ENCODE measurements at places on chromosomes 2 and 18. TPM values are rescaled to one million over a fixed set of nuclear protein-coding genes. Genes with fewer than 3 reads are reported as not detected.

DNA sequence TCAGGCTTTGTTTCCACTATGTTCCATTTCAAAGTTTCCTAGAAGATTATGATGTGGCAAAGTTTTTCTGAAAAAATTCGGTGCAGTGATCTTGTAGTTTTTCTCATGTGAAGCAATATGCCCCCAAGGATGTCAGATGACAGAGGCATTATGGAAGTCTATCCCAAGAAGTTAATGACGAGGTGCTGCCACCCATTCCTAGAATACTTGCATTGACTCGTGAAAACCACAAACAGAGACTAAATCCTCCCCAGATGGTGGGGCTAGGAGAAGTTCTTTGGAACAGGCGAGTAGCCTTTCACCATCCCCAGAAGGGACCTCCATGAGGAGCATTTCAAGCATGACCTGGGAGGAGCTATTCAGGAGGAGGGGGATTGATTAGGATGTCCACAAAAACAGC lies 40.2 kb upstream of the COPS8 start:
- no peak for DNase-seq
- no peaks in the 10 kb centered on the region for H3K36me3 ChIP-seq
- H3K4me1 ChIP-seq = no peaks in the 10 kb centered on the region
- H3K27me3 ChIP-seq = no peaks in the 10 kb centered on the region
- H3K4me3 ChIP-seq = no peak overlapping the region

DNA sequence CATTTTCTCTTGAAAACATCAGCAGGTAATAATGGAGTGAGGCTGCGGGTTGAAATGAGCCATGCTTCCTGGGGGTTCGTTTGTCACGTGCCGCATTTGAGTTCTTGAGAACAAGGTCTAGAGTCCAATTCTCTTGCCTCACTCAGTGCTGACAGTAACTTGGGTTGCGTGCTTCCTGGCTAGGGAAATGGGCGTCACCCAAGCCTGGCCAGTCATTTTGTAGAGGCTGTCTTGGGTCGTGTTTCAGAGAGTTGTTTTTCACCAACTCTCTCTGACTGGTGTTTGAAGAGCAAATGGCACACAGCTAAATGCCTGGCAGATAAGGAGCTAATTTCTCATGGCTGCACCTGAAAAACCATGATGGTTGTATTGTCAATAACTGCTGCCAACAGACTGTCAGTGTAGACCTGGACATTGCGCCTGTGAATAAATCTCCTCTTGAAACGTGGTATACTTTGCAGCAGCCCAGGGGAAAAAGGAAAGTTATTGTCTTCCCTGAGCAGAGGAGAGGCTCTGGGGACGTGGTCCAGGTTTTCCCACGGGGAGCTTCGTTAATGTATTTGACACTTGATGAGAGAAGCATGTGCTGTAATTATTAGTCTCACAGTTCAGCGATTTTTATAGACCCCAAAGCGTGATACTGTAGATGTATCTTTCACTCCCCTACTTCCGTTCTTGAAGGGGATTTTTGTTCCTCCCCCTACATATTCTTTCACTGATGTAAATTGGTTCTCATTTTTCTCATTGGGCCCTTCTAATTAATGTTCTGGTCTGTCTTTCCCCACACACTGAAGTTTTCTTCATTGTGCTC lies 196.0 kb downstream of the FHOD3 start:
- no peaks in the 10 kb centered on the region for H3K27me3 ChIP-seq
- H3K4me1 ChIP-seq = no peaks in the 10 kb centered on the region
- no peak overlapping the region for H3K27ac ChIP-seq
- no peak for DNase-seq

GRCh38 chr2:3223080-3223923 lies 154.3 kb downstream of the EIPR1 start:
- peaks cover 34% of the 10 kb centered on the region for H3K4me1 ChIP-seq
- H3K27ac ChIP-seq = peak overlapping the region; percentile 87
- no peaks in the 10 kb centered on the region for H3K36me3 ChIP-seq
- H3K27me3 ChIP-seq = no peaks in the 10 kb centered on the region
- no peak overlapping the region for H3K4me3 ChIP-seq

GRCh38 chr2:2664989-2665833 lies 334.1 kb upstream of the MYT1L start:
- DNase-seq = no peak
- no peak overlapping the region for H3K27ac ChIP-seq
- H3K4me1 ChIP-seq = no peaks in the 10 kb centered on the region

DNA sequence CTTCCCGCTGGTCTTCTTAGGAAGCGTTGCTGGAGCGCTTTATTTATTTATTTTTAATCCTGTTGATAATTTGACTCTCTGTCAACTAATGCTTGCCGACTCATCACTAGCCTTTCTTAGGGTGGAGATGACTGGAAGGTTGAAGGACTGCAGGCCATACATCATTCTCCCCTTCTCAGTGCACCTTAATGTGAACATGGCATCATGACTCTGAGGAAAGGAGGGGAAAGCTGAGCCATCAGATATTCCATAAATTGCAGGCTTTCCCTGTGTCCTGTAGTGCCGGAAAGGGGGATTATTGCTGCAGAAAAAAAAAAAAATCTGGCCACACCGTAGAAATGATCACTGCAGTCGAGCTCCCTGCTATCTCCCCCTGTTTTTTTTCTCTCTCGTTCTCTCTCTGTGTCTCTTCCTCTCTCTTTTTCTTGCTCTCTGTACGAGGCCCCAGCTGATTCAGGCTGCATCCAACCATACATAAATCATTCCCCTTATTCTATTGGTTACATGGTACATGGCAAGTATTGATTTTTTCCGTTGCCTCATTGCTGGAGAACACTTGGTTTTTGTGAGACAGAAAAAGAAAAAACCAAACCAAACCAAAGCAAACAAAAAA lies 125.8 kb upstream of the EFEMP1 start:
- no peaks in the 10 kb centered on the region for H3K36me3 ChIP-seq
- no peak overlapping the region for H3K27ac ChIP-seq
- no peaks in the 10 kb centered on the region for H3K27me3 ChIP-seq
- H3K4me1 ChIP-seq = no peaks in the 10 kb centered on the region
- no peak overlapping the region for H3K4me3 ChIP-seq

- no peaks in the 10 kb centered on the region for H3K4me1 ChIP-seq
- no peak for DNase-seq
- no peaks in the 10 kb centered on the region for H3K36me3 ChIP-seq
- no peak overlapping the region for H3K4me3 ChIP-seq
Measured at GRCh38 chr2:134004467-134004866, 249.4 kb upstream of the MGAT5 start.

DNA sequence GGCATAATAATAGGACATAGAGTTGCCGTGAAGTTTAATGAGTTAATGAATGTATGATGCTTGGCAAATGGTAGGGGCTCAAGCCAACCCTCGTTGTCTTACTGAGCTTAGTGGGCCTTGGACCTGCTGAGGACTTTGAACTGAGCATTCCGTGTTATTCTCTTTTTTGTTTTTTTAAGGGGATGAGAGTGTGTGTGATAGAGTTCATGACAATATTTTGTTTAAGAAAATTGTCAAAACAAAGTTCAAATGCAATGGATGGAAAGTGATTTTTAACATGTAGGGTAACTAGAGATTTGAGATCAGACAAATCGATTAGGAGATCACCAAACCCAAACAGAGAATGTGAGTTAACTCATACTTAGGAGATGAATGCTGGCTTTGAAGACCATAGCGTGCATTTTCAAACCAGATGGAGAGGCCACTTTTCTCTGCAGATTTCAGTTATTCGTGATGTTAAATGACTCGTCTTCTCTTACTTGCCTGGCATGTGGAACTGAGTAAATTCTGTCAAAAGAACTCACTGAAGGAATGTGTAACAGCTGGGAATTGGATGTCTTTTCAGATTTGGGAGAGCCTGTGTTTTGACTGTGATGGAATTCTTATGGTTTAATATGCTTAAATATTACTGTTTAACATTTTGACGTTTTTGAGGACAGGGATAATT lies 88.7 kb downstream of the NEDD4L start:
- no peak for DNase-seq
- no peak overlapping the region for H3K27ac ChIP-seq
- no peaks in the 10 kb centered on the region for H3K27me3 ChIP-seq
- H3K4me3 ChIP-seq = no peak overlapping the region
- peaks cover 7% of the 10 kb centered on the region for H3K4me1 ChIP-seq

DNA sequence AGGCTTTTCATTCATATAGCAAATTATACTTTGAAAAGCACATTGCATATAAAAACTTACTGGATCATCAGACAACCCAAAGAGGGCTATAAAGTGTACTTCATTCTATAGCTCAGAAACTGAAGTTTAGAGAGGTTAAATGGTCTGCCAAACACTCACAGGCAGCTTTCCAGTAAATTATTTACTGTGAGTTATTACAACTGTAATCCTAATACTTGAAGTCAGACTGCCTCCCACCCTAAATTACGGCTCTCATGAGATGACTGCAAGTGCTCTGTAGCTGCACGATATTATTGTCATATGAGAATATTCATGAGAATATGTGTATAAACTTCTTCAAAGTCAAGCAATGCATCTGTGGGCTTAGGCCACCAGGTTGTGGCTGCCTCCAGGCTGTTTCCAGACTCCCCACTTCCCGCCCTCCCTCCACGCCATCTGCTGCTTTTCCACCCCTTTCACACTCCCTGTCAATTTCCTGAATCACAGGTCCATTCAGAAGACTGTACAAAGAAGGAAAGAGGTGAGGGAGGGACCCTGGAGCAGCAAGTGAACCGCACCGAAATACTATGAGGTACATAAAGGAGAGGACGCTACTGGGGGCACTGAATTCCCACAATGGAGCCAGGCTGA lies 111.1 kb upstream of the SPOPL start:
- H3K36me3 ChIP-seq = no peaks in the 10 kb centered on the region
- DNase-seq = no peak
- H3K27ac ChIP-seq = no peak overlapping the region

- no peak overlapping the region for H3K27ac ChIP-seq
- H3K4me3 ChIP-seq = no peak overlapping the region
- no peak for DNase-seq
- no peaks in the 10 kb centered on the region for H3K4me1 ChIP-seq
Measured at GRCh38 chr2:125959047-125959446, 696.9 kb upstream of the GYPC start.

GRCh38 chr2:233093721-233094120 lies 33.6 kb downstream of the INPP5D start:
- no peak for DNase-seq
- no peaks in the 10 kb centered on the region for H3K27me3 ChIP-seq
- no peak overlapping the region for H3K27ac ChIP-seq
- no peak overlapping the region for H3K4me3 ChIP-seq
- H3K36me3 ChIP-seq = peaks cover 24% of the 10 kb centered on the region

- H3K4me3 ChIP-seq = no peak overlapping the region
- H3K36me3 ChIP-seq = no peaks in the 10 kb centered on the region
- no peak for DNase-seq
- H3K27me3 ChIP-seq = no peaks in the 10 kb centered on the region
- no peaks in the 10 kb centered on the region for H3K4me1 ChIP-seq
Measured at GRCh38 chr2:22221006-22221405, 1097.2 kb downstream of the TDRD15 start.

DNA sequence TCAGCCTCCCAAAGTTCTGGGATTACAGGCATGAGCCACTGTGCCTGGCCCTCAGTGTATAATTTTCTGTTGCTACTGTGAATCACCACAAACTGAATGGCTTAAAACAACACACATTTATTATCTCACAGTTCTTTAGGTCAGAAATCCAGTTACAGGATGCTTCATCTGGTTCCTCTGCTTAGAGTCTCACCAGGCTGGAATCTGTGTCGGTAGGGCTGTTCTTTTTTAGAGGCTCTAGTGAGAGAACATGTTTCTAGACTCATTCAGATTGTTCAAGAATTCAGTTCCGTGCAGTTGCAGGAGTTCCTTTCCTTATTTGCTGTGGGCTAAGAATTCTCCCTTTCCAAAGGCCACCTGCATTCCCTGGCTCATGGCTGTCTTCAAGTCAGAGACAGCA lies 22.2 kb downstream of the CCDC121 start:
- no peaks in the 10 kb centered on the region for H3K27me3 ChIP-seq
- H3K36me3 ChIP-seq = peaks cover 59% of the 10 kb centered on the region
- no peak overlapping the region for H3K4me3 ChIP-seq
- no peak overlapping the region for H3K27ac ChIP-seq
- DNase-seq = no peak
- H3K4me1 ChIP-seq = no peaks in the 10 kb centered on the region

DNA sequence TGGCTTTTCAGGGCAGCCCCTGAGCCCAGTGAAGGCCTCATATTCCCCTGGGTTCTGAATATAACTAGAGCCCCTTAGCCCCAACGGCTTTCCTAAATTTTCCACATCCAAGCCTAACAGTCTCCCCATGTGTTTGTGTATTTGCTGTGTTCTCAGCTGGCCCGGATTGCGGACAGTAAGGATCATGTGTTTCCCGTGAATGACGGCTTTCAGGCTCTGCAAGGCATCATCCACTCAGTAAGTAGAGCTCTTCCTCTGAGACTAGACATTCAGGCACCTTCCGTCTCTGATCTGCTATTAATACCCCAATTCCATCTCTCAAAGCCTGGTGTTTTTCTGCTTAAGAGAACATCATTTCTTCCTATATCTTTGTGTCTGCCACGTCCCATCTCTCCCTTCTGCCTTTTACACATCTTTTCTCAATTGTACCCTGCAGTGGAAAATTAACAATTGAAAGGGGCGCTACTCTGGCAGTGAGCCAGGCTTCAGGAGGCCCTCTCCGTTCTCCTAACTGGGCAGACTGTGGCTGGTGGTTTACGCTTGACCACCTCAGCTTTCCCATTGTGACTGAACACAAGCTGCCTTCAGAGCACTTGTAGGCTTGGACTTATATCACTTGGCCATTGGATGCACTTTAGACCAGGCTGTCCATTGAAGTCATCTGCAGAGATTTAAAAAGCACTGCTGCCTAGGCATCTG lies 64.4 kb downstream of the ANTXR1 start:
- H3K36me3 ChIP-seq = no peaks in the 10 kb centered on the region
- H3K4me1 ChIP-seq = no peaks in the 10 kb centered on the region
- H3K4me3 ChIP-seq = no peak overlapping the region

DNA sequence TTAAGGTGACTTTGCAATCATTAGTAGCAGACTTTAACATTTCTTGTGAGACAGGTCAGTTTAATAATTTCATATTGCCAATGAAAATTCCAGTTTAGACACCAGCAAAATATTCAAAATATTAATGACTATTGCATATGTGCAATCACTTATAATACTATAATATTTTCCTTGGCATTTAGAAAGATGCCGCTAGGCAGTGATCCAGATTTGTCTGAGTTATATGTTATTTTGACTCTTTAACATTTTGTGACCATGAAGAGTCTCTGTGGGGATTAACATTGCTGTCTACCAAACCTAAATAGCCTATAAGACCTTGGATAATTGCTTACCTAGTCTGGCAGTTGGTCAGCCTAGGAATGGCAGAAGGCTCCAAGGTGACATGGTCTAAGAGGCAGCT lies 389.6 kb downstream of the THSD7B start:
- H3K4me1 ChIP-seq = no peaks in the 10 kb centered on the region
- H3K4me3 ChIP-seq = no peak overlapping the region
- no peak overlapping the region for H3K27ac ChIP-seq
- no peaks in the 10 kb centered on the region for H3K36me3 ChIP-seq
- no peaks in the 10 kb centered on the region for H3K27me3 ChIP-seq

The CTAGE1 gene
- not detected for polyA plus RNA-seq

The TTN gene
- 0.22 TPM for polyA plus RNA-seq

The RTKN gene
- polyA plus RNA-seq = 0.14 TPM

The CD8B gene
- 0.22 TPM for polyA plus RNA-seq
